ENCODE measurements at places on chromosomes 13 and 19.

DNA sequence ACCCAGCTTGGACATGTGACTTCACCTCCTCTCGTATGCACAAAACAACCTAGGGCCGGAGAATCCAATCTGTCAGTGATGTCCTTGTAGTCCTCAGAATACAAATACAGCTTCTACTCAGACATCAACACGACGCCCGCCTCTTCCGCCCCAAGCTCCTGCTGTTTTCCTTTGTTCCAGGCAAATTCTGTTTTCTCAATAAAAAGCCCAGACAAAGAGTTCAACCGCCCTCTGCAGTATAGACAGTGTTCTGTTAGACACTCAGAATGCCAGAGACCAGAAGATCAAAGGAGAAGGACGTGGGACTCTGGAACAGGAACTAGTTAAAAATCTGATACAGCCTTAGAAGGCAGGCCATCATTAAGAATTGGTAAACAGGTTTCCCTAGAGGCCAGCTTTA is 42.0 kb upstream of the GGACT start:
- DNase-seq: no peak

GRCh38 chr13:29434217-29434945 is 161.1 kb downstream of the SLC7A1 start:
- no peak for DNase-seq

GRCh38 chr19:23799321-23799720 is 40.6 kb upstream of the ZNF681 start:
- no peak for DNase-seq

DNA sequence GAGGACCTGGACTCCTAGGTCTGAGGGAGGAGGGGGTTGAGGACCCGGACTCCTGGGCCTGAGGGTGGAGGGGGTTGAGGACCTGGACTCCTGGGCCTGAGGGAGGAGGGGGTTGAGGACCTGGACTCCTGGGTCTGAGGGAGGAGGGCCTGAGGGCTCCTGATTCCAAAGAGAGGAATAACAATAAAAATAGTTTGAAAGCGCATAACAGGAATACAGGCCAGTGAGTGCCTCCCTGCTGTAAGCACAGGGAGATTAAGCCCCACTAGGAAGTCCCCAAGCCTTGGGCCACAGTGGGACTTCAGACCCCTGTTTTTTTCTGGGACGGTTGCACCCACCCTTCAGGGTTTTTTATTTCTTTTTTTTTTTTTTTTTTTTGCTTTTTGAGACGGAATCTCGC is 1.2 kb upstream of the SBK2 start:
- no peak for DNase-seq

GRCh38 chr19:19737559-19738332 is 4.8 kb upstream of the ZNF14 start:
- no peak for DNase-seq

GRCh38 chr19:30473334-30473867 is 101.2 kb downstream of the ZNF536 start:
- DNase-seq: no peak

DNA sequence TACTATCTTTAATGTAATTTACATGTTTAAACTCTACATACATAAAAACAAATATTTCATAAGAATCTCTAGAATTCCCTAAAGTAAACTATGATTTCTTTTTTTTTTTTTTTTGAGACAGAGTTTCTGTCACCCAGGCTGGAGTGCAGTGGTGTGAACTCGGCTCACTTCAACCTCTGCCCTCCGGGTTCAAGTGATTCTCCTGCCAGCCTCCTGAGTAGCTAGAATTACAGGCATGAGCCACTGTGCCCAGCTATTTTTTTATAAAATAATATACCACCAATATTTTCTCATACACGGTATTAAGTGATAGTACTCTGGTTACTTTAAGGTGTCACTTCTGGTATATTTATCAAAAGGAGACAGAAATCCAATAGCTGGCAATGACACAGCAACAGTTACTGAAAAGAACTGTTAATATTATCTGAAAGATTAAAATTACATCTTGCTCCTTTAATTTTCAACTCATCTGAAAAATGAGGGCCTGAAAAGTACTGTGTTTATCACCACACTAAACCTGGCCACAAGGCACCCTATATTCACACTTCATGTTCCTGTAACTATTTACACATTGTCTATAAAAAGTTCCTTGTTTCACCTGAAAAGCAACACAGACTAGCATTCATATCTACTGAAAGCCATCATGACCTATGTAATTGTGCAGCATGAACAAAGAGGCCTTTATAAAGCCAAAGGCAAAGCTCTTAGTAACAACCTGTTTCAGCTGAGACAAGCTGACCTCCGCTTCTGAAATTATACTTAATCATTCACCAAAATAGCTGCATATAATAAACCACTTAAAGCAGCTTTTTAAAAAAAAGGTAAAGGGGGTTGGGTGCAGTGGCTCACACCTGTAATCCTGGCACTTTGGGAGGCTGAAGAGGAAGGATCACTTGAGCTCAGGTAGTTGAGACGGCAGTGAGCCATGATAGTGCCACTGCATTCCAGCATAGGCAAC is 106.1 kb downstream of the SLC25A15 start:
- no peak for DNase-seq

- no peak for DNase-seq
Observed at GRCh38 chr13:97366172-97366688, 67.7 kb upstream of the RAP2A start.

DNA sequence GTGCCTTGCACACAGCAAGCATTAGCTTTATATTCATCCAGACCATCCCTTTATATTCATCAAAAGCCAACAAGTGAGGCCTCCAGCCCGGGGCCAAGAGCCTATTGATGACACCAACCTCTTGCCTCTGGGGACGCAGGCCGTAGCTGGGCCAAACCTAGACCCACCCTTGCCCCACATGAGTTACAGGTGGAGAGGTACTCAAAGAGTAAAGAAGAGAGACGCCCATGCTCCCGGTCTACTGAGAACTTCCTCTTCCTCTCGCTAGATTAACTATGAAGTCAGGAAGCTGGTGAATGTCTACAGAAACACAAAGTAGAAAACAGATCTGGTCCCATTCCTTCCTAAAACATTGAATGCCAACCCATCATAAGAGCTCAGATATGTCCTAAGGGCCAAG is 3.8 kb upstream of the MLNR start:
- no peak for DNase-seq

DNA sequence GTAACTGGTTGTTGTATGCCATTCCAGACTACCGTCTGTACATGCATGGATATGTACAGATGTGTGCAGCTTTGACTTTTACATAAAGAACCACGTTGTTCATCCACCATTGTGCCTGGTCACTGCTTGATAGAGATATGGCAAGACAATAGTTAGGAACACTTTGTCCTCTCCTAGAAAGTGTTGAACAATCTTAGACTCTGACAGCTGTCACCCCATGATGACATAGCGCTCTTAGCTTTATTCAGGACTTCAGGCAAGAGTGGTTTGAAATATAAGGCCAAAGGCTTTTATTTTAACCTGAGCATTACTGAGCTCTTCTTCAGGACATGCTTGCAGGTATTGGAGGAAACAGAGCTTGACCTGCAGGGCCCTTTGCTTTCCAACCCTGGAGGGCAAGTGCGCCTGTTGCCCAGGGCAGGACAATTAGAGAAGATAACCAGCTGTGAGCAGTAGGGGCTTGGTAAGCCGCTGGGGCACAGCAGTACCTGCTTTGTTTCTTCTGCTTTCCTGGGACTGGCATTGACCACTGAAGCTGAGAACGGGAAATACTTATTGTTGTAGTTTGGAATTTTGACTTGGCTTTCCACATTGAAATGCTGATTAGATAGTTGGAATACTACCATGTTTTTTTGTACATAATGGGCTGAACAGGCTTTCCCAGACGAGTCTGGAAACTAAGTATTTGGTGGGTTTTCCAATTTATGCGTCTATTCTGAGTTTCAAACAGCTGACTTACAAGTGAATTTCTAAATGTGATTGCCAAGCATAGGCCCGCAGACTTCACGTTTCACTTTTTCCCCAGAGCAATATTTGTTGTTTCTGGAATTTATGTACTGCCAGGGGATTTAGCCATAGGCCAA is 51.1 kb downstream of the GARRE1 start:
- DNase-seq: no peak

DNA sequence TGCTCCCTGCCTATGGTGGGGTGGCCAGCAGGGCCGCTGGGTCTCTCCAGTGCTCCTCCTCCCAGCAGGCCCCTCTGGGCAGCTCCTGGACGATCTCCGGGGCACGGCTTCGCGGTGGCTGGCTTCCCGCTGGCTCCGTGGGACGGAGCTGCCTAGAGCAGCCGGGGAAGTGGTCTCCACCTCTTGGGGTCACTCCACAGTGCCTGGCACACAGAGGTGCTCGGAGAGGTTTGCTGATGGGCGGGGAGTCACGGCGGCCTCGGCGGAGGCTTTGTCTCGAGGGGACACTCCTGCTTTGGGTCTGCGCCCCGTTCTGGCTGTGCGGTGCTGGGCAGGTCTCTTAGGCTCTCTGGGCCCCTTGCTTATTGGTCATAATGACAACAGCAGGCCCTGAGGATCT is 9.9 kb upstream of the CACTIN start:
- DNase-seq: no peak

GRCh38 chr13:45305079-45305478 is 35.9 kb downstream of the TPT1 start:
- no peak for DNase-seq

- DNase-seq: no peak
Observed at GRCh38 chr19:55504252-55504603, 16.0 kb downstream of the SSC5D start.

GRCh38 chr19:2524840-2525723 is 49.2 kb downstream of the GADD45B start:
- no peak for DNase-seq

- no peak for DNase-seq
Observed at GRCh38 chr13:56515441-56515840, 625.3 kb upstream of the PRR20A start.

DNA sequence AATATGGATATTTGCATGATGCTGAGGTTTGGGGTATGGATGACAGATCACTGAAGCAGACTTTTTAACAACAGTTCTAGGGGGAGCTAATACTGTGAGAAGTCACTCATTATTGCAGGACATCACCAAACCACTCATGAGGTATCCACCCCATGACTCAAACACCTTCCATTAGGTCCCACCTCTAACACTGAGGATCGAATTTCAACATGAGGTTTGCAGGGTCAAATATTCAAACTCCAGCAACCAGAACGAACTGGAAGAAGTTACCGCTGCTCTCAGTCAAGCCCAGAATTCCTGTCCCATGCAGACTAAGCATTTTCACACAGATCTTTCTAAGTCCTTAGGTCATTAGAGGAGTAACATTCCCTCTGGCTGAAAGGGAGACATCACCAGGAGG is 758.9 kb downstream of the UQCRFS1 start:
- DNase-seq: no peak

GRCh38 chr13:70769817-70770216 is 661.6 kb upstream of the KLHL1 start:
- DNase-seq: no peak

DNA sequence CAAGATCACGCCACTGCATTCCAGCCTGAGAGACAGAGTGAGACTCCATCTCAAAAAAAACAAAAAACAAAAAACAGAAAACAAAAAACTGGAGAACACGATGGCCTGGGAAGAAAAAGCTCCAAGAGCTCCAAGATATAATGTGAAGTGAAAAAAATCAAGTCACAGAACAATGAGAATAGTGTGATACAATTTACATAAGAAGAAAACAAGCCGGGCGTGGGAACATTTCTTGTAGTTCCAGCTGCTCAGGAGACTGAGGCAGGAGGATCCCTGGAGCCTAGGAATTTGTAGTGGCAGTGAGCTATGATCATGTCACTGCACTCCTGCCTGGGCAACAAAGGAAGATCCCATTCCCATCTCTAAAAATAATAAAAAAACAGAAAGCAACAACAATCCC is 8.5 kb upstream of the LMTK3 start:
- no peak for DNase-seq

- DNase-seq: no peak
Observed at GRCh38 chr19:3358689-3359014, 7.7 kb upstream of the NFIC start.

GRCh38 chr13:58579468-58579867 is 947.9 kb downstream of the PCDH17 start:
- no peak for DNase-seq

DNA sequence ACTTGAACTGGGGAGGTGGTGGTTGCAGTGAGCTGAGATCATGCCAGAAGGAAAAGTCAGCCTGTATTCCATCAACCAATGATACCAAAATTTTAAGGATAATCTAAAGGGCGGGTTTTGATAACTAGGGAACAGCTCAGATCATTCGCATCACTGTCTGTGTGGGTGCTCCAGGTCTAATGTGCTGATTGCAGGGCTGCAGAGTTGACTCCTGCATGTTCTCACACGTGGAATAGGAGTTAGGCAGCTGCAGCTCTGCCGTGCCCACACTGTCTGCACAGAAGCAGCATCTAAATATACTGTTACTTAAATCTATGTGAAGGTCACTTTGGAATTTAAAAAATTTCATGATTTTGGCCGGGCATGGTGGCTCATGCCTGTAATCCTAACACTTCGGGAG is 4.3 kb upstream of the PARP4 start:
- no peak for DNase-seq

DNA sequence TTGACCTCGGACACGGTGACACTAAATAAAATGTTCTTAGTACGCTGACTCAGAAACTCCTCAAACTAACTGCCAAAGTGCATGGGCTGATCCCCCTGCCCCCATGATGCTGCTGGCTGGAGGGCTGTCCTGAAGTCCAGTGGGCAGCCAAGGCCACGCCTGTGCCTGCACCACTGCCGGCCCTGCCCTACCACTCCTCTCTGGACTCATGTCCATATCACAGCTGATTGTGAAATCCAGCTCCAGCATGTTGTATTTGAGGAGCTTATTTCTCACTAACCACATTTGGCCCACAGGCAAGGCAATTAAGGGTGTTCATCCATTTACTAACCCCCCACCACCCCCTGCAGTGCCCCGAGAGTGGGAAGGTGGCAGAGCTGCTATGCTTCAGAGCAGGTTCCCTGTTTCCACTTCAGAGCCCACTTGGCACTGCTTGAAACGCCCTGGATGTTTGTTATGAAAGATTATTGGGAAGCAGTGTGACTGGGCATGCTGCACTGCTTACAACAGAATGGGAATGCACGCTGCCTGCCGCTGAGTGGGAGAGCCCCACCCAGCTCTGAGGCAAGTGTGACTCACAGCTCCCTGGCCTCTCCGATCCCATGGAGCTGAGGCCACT is 114.0 kb downstream of the UQCRFS1 start:
- DNase-seq: no peak

DNA sequence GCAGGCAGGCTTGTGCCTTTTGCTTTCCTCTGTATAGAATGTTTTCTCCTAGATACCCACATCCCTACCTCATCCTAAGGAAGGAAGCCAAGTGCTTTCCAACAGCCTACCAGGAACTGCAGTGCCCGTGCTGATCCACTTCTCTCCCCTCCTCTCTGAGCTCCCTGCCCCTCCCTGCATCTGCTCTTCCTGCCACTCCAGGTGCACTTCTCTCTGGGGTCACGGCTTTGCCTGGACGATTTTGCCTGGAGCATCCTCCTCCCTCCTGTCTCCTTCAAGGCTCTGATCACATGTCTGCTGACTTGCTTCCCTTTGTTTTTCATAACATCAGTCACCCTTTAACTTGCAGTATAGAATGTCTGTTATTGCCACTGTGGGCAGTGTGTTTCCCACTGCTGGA is 34.7 kb upstream of the IRS2 start:
- no peak for DNase-seq

Measured in activated CD4-positive, alpha-beta T cell treated with anti-CD3 and anti-CD28 coated beads, Interleukin-2, amount 50 U/mL, for 4 hours (primary cell).